ENCODE measurements at places on chromosomes 4 and X. TPM values are rescaled to one million over a fixed set of nuclear protein-coding genes. Genes with fewer than 3 reads are reported as not detected.

MAGEH1 gene
- total RNA-seq = 20.1 TPM

DNA sequence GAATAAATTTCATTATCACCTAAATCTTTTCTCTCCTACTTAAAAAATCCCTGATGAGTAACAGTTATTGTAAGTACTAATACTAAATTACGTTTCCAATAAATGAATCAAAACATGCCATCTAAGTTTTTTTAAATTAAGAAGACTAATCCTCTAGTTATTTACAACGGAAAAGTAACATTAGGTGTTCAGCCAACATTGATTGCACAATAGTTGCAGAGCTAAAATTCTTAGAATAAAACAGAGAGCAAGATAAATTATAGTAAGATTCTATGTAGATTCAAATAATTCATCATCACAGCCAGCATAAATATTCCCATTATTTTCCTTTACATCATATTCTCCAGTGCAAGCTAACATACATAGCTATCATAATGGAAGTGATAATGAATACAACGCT is 139.2 kb downstream of the HDX start:
- no peak for DNase-seq

- DNase-seq = no peak
Measured at GRCh38 chrX:130196466-130196865, 24.7 kb downstream of the RAB33A start.

FAT1 gene
- 67.7 TPM for total RNA-seq

DNA sequence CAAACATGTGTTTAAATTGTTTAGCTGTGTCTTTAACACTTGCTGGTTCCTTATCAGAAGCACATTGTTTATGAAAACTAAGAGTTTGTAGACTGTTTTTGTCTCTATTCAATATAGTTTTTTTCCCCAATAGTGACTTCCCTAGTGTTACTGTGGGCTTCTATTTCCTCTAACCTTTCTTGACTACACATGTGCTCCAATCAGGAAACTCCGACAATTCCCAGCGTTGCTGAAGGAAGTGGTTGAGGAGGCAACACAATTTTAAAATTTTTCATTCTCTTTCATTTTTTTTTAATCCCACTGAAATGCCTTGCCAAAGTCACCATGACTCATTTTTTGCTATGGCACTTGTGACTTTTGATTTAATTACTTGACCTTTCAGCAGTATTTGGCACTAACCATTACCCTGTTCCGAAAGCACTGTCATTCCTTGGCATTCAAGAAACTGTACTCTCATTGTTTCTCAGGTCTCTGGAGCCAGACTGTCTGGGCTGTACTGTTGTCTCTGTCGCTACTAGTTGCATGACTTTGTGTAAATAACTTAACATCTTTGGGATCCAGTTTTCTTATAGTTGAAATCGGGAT is 67.6 kb upstream of the FREM3 start:
- no peak for DNase-seq

GRCh38 chr4:32423267-32423666 is 1703.1 kb downstream of the PCDH7 start:
- no peak for DNase-seq

- DNase-seq = no peak
Measured at GRCh38 chrX:13994536-13995080, 35.1 kb downstream of the GEMIN8 start.

DNA sequence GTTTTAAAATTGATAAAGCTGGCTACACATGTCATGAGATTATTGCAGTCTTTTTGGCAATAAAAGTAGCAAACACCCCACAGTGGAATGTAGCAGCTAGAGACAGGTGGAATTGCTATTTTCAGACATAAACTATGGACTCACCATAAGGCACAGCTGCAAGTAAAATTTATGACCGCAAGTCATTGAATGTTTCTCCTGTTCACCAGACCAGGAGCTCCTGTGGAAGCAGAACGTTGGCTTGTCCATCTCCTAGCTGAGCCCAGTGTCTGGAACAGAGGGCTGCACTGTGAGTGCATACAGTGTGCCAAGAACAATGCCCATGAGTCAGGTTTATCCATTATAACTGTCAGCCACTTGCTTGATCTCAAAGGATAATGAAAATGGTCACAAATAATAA is 538.2 kb downstream of the INPP4B start:
- no peak for DNase-seq

DNA sequence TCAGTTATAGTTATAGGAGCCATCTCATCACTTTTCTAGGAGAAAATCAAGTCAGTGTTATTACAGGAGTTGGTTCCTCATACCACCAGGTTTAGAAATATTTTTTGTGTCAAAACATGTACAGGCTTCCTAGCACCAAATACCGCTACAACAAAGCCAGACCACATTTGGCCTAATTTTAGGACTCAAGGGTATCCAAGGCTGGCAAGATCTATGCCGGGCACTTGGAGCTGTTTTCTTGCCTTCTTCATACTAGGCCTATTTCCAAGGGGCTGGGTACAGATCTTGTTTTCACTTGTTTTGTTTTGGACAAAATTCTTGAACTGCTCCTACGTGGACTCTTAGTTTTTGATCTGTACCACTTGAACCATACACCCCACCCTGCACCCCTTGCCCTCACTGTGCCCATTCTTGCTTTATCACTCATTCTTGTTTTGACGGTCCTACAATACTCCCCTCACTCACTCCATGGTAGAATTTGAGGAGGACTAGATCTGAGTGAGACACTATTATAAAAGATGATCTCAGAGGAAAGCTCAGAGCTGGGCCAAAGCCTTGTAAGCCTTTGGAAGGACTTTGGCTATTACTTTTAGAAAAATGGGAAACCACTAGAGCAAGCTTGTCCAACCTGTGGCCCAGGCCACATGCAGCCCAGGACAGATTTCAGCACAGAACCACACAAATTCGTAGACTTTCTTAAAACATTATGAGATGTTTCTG is 17.7 kb upstream of the TMEM144 start:
- DNase-seq = no peak

- DNase-seq = no peak
Measured at GRCh38 chrX:20515841-20516461, 249.2 kb upstream of the RPS6KA3 start.

GRCh38 chr4:60617731-60618130 is 582.4 kb upstream of the ADGRL3 start:
- no peak for DNase-seq

- DNase-seq = no peak
Measured at GRCh38 chr4:1556541-1557220, 127.4 kb downstream of the FAM53A start.

CFAP47 gene
- total RNA-seq = 0.44 TPM

ADGRL3 gene
- 44.8 TPM for total RNA-seq

PAK3 gene
- total RNA-seq = 4.0 TPM

GRCh38 chr4:54282837-54283236 is 53.7 kb downstream of the PDGFRA start:
- no peak for DNase-seq

DNA sequence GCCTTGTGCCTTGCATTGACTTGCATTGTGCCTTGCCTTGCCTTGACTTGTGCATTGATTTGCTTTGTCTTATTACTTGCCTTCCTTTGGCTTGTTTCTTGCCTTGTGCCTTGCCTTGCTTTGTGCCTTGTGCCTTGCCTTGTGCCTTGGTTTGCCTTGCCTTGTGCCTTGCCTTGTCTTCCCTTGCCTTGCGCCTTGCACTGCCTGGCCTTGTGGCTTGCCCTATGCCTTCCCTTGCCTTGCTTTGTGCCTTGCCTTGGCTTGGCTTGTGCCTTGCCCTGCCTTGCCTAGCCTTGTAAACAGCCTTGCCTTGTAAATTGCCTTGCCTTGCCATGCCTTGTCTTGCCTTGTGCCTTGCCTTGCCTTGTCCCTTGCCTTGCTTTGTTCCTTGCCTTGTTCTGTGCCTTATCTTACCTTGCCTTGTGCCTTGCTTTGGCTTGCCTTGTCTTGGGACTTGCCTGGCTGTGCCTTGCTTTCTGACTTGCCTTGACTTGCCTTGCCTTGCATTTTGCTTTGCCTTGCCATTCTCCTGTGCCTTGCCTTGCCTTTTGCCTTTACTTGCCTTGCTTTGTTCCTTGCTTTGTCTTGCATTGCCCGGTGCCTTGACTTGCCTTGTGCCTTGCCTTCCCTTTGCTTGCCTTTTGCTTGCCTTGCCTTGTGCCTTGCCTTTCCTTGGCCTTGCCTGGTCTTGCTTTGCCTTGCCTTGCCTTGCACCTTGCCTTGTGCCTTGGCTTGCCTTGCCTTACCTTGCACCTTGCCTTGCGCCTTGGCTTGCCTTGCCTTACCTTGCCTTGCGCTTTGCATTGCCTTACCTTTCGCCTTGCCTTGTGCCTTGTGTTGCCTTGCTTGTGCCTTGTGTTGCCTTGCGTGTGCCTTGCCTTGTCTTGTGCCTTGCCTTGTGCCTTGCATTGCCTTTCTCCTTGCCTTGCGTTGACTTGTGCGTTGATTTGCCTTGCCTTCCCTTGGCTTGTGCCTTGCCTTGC is 97.5 kb downstream of the TAB3 start:
- DNase-seq = no peak

- DNase-seq = no peak
Measured at GRCh38 chr4:46924789-46925529, 15.9 kb upstream of the COX7B2 start.

CT45A1 gene
- total RNA-seq = not detected

GRCh38 chr4:87120411-87121162 is 99.8 kb downstream of the KLHL8 start:
- no peak for DNase-seq

DNA sequence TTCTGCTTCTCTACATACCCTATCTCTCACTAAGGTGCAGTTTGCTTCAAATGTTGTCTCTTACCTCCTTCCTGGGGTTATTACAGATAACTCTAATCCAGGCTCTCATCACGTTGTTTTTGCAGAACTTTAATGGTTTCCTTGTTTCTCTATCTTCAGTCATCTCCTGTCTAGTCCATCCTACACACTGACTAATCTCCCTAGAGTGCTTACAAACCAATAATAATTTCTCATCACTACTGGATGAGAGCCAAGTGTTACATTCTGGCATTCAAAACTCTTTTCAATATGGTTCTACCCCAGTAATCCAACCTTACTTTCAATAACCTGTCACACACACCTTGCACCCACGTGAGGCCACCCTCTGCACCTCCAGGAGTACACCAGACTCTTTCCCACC is 86.1 kb downstream of the SYNPO2 start:
- no peak for DNase-seq

- no peak for DNase-seq
Measured at GRCh38 chr4:142563682-142564291, 282.3 kb downstream of the INPP4B start.

- no peak for DNase-seq
Measured at GRCh38 chr4:3261411-3262207, 12.7 kb downstream of the MSANTD1 start.

- DNase-seq = no peak
Measured at GRCh38 chr4:111847296-111848008, 297.8 kb upstream of the FAM241A start.

DNA sequence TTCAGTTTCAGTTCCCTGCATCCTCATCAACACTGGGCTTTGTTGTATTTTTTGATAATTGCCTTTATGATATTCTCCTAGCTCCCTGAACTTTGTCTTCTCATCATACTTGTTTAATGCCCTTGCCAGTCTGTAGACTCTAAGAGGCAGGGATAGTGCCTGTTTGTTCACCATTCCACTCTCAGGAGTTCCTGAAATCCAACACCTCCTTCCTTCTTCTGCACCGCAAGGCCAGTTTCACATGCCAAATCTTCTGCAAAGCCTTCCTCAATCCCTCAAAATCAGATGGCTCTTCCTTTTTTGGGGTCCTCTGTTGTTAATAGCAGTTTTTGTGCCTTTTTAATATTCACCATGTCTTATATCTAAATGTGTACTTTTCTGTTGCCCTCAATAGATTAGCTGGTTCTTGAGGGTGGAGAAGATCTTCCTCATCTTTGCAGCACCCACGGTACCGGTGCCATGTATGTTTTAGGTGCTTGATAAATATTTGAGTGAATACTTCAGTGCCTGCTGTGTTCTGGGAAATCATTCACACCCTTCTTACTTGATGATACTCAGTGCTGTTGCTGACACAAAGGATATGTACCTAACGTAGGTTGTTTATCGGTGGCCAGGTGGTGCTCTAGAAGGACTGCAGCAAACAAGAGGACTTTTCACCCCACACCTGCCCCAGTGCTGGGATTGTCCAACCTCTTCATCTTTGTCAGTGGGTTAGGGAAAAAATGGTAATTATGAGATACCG is 85.3 kb upstream of the LIMCH1 start:
- no peak for DNase-seq

SMC1A gene
- total RNA-seq = 55.6 TPM

FGFBP1 gene
- total RNA-seq = not detected

DNA sequence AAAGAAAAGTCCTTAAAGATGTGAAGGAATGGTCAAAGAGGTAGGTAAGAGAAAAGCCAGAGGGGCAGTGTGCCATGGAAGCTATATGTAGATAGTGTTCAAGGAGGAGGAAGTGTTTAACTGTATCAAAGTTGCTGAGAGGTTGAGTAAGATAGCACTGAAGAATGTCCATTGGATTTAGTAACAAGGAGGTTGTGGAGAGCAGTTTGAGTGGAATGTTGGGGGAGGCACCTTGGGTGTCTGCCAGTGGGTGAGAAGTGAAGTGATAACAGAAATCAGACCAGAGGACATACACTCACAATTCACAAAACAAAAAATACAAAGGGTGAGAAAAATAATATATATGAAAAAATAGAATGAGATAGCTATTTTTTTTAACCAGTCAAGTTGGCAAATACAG is 121.3 kb upstream of the AMOT start:
- no peak for DNase-seq

CABS1 gene
- not detected for total RNA-seq

TRIM75 gene
- total RNA-seq = not detected

CXorf49 gene
- not detected for total RNA-seq

DNA sequence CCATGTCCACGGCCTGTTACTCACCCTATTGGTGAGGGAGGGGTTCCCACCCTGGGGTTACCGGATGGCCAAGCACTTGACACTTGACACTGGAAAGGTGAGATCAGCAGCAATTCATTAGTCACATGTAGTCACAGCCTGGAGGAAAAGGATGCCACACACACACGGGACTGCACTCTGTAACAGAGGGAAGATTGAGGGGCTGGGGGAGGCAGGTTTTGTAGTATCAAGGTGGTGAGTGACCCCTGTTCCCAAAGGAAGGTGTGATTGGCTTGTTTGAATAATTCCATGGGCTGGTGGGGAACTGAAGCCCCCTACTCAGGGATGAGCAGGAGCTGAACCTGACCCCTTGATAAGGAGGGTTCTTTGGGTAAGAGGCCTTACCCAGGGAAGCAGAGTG is 96.0 kb upstream of the HELT start:
- DNase-seq = no peak

GRCh38 chr4:37747772-37748330 is 61.7 kb upstream of the RELL1 start:
- DNase-seq = no peak

DNA sequence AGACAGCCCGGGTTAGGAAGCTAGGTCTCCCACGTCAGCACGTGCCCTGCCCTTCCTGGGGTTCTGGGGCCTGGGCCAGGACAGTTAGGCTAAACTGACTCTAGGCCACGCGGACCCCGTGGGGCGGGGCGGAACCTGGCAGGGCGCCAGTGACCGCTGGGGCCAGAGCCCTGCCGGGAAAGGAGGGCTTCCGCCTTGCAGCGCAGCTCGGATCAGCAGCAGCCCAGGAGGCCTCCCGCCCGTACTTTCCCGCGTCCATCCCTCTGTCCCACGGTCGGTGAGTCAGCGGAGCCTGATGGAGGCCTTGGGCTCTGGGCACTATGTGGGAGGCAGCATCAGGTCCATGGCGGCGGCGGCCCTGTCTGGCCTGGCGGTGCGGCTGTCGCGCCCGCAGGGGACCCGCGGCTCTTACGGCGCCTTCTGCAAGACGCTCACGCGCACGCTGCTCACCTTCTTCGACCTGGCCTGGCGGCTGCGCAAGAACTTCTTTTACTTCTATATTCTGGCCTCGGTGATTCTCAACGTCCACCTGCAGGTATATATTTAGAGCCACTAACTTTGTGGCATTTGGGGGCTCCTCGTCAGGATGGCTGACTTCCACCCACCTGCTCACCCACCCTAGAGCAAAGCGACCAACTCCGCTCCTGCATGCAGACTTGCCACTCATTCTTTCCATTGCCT is at the start of gene SMIM10:
Gene SMIM10 (plus strand): TSS at position 191 of the 681 bp plus-strand sequence. CDS start 105 bp downstream, at position 296.
- peak; percentile 41 for DNase-seq

Measured in endothelial cell (in vitro differentiated cells).